Iris pigment epithelial cell (primary cell): ENCODE measurements at places on chromosomes 6 and 20.

DNA sequence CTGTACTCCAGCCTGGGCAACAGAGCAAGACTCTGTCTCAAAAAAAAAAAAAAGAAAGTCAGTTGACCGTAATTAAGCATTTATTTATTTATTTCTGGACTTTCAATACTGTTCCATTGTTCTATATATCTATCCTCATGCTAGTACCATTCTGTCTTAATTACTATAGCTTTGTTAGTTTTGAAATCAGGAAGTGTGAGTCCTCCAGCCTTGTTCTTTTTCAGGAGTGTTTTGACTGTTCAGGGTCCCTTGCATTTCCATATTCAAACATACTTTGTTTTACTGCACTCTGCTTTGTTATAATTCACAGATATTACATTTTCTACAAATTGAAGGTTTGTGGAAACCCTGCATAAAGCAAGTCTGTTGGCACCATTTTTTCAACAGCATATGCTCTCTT, 36.7 kb upstream of the ASXL1 start:
- DNase-seq: no peak

- DNase-seq: no peak
Measured at GRCh38 chr20:45873409-45874103, 7.5 kb upstream of the ZSWIM1 start.

- DNase-seq: no peak
Measured at GRCh38 chr6:104958178-104959025, 1.5 kb downstream of the LIN28B start.

DNA sequence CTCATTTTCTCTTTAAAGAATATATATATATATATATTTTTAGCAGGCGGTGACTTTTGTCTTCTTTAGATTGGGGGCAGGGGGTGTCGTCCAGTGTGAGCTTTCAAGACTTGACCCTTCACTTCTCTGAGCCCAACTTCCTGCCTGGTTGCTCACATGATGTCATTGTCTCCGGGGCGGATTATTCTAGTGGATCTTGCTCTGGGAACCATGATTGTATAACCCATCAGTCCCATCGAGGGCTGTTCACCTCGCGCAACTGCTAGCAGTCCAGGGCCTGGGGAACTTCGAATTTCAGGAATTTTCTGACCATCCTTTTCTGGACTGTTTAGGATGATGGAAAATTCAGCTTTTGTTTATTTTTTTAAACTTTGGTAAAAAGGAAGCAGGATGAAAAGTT, 1.0 kb downstream of the IGF2R start:
- DNase-seq: peak; percentile 85

- DNase-seq: no peak
Measured at GRCh38 chr20:11013801-11014200, 340.0 kb upstream of the JAG1 start.

- DNase-seq: no peak
Measured at GRCh38 chr20:50141811-50142561, 11.5 kb downstream of the PEDS1 start.

DNA sequence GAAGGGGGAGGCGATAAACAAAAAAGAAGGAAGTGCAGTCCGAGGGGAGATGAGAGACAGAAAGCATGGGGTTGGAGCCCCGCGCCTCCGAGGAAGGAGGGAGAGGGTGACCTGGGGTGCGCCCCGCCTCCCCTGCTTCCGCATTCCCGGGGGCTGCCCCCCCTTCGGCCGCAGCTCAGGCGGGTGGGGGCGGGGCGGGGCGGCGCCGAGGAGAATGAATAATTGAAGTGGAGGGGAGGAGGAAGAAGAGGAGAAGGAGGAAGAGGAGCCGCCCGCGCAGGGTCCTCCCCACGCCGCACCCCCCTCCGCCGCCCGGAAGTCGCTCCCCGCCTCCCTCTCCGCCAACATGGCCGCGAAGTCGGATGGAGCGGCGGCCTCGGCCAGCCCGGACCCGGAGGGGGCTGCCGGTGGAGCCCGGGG, at the start of gene XKR7:
Gene XKR7, plus strand, starts transcription at position 322 of the 420 bp plus-strand sequence. Its CDS starts 25 bp downstream, at position 347.
- DNase-seq: no peak

- DNase-seq: no peak
Measured at GRCh38 chr6:44042989-44043478, 84.2 kb downstream of the MRPL14 start.

- DNase-seq: no peak
Measured at GRCh38 chr6:111524735-111525134, 41.7 kb upstream of the REV3L start.

DNA sequence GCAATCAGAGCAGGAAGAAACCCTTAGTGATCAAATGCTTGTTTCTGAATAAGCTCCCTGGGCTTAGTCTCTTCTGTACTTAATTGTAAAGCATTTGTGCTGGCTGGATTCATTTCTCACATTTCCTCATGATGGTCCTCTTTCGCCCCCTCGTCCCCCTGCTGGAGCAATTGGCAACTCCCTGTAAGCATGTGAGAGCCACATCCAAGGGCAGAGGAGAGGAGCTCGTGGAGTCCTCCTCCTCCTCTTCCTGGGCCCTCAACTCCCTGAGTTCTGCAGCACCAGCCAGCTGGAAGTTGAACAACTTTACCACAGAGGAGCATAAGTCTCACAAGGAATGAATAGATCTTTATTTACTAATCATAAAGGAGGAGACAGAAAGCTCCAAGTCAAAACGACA, 12.6 kb downstream of the ANKEF1 start:
- DNase-seq: no peak

DNA sequence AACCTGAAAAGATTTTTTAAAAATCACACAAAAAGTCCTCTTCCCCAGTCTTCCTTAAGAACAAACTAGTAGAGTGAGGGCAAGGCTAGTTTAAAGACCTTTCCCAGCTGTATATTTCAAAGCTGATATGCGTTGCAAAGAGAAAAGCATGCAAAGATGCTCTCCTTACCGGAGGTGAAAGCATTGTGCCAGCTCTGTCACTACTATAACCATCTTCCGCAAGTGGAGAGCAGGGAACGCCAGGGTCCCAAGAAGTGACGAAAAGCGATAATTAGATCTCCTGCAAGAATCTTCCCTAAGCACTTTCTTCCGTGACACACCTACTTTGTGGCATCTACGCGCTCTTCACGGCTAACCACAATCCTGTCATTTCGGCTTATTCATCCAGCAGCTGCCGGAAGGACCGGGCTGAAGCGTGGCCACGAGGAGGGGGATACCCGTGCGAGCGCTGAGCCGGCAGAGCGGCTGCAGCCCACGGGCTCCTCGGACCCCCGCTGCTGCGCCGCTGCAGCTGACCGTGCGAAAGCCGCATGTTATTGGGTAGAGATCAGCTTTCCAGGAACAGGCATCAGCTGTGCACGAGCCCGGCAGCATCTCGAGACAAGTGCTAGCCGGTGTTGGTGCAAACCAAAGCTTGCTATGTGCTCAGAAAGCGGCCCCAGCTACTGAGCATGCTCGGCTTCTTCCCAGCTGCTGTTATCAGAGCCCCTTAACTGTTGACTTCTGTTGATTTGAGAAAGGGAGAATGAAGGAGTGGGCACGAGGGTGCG, 57.2 kb upstream of the ARHGAP18 start:
- DNase-seq: peak; percentile 77

DNA sequence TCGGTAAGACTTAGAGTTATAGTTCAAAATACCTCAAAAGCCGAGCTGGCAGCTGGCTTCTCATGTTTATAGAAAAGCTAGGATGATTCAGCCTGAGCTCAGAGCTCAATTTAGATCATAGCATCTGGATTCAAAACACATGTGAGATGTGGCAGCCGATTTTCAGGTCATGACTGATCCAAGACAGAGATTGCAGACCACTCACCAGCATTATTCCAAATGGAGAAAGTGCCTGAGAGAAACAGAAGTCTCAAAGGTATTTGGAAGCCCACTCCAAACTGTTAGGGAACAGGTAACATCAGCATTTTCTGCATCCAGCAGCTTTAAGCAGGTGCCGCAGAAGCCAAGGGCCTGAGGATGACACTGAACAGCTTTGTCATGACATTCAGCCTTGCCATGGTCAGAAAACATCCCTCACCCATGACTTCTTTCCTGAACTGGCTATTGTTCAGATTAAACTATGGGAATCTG, 102.2 kb downstream of the BACH2 start:
- DNase-seq: peak; percentile 93

DNA sequence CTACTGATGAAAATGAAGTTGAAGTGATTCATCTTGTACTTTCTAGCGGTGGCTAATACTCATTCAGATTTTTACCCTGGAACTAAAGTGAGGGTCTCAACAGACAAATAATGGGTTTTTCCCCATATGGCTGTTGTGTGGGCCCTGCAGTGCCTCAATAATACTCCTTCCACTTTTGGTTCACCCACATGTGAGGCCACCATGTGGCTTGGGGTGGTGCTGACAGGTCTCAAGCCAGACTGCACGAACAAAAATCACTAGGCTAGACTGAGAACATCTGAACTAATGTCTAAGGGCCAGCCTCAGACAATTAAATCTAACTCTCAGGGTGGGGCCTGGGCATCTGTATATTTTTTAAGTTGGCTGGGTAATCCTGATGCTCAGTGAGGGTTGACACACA, 7.9 kb upstream of the COL12A1 start:
- no peak for DNase-seq

DNA sequence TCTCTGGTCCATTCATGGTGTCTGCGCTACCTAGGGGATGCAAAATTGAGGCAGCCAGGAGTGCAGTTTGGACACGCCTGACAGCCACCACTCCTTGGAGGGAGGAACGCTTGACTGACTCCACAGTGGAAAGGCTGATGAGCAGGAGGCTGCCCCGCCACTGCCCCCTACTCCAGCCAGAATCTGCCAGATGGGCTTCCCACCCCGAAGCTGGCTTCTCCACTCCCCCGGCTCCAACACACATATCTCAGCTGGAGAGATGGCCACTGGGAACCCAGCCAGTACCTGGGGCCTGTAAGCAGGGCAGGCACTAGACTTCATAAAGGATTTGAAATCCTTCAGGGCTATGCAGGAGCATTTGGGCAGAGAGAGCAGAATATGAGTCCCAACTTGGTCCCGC, 51.4 kb upstream of the BLCAP start:
- no peak for DNase-seq

- DNase-seq: no peak
Measured at GRCh38 chr20:33684533-33685327, 1.5 kb downstream of the E2F1 start.

GRCh38 chr20:36886859-36887751, 11.2 kb downstream of the TLDC2 start:
- DNase-seq: peak; percentile 72

DNA sequence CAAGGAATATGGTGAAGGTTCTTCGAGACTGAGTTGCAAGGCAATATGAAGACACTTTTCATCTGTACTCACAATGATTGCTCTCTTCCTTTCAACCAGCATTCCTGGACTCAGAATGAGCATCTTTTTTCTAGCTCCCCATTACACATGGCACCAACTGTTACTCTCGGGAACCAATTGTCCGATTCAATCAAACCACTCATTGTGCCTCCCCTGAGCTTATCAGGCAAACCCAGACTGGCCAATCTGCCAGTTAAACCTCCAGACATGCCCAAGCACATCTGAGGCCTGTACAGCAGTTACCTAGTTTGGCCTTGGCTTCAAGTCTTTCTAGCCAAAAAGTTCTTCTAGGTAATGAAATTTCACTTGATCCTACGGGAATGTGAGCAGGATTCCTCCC, 164.1 kb downstream of the ID4 start:
- DNase-seq: no peak

DNA sequence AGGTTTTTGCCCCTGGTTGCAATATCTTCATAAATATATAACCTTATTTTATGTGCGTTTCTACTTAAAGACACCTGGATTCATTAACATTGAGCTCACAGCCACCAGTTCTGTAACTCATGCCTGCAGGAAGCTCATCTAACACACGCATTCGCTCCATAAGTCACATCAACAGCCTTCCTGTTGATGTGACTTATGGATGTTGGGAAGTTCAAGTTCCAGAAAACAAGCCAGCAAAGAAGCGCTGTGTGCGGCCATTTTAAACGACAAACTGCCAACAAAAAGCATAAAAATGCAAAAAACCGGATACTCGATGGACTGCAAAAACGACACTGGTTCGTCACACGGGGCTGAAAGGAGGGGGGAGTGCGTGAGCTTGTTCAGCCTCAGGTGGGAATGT, 77.9 kb upstream of the NFATC2 start:
- no peak for DNase-seq

DNA sequence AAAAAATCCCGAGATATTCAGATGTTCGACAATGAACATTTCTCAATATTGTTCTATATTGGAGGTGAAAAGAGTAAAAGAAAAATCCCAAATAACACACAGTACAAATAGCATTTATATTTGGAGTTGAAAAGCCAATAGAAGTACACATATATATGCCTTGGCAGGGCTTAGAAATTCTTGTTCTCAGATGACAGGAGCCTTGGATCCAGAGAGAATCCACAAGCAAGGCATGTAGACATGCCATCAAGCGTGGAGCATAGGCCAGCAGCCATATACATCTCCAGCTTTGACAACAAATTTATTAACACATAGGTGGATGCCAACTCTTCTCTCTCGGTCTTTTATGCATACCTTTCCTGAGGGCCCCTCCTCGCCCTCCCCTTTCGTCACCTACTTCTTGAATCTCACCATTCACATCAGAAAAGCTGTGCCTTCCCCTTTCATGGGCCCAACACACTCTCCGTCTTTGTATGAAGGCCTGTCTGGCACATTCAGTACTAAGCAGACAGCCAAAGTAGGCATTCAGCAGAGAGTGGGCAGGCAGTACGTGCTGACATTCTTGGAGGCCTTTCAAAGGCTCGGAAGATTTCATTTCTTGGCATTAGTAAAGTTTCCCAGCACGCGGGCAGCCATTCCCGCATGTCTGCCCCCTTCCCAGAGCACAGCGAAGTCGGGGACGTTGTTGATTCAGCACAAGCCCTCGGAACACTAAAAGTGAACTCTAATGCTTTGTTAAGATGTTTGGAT, 18.2 kb downstream of the NEDD9 start:
- DNase-seq: no peak

GRCh38 chr20:14295238-14295637, 42.2 kb downstream of the FLRT3 start:
- no peak for DNase-seq

- DNase-seq: peak; percentile 86
Measured at GRCh38 chr6:27145731-27146455, 101.6 kb upstream of the PRSS16 start.

DNA sequence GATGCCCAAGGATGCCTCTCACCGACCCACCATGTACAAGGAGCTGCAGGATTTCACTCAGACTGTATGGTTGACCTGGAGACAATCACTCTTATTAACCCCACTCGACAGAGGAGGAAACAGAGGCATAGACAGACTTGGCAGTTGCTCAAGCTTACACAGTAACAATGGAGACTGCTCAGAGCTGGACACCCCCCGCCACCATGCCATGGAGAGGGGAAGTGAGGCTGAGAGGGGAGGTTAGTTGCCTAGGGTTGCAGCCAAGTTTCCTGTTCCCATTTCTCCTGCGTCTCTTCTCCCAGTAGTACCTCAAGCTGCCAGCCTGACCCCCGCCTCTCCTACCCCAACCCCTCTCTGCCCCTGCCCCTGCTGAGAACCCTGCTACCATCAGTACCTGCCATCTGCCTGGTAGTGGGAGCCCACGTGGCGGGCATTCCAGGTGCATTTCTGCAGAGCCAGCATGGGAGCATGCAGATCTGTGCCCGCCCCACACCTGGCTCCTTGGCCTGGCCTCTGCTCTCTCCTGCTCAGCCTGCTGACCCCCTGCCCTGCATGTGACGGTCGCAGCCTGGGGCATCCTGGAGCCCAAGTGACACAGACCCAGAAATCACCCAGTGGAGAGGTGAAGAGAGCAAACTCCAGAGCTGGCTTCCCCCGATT, 157.7 kb downstream of the PREX1 start:
- DNase-seq: no peak

- no peak for DNase-seq
Measured at GRCh38 chr6:49499623-49500022, at the start of gene GLYATL3. GLYATL3 (plus strand) TSS chr6:49499923; CDS start chr6:49511991, 12,068 bp downstream.
